ENCODE measurements at places on chromosomes 12 and 14. TPM values are rescaled to one million over a fixed set of nuclear protein-coding genes. Genes with fewer than 3 reads are reported as not detected.
A peak's percentile ranks its signal among the peaks of the same experiment; 100 is the strongest.

GRCh38 chr14:72828604-72829003, 65.3 kb downstream of the DPF3 start:
- DNase-seq = no peak

The NFATC4 gene
- not detected for total RNA-seq

DNA sequence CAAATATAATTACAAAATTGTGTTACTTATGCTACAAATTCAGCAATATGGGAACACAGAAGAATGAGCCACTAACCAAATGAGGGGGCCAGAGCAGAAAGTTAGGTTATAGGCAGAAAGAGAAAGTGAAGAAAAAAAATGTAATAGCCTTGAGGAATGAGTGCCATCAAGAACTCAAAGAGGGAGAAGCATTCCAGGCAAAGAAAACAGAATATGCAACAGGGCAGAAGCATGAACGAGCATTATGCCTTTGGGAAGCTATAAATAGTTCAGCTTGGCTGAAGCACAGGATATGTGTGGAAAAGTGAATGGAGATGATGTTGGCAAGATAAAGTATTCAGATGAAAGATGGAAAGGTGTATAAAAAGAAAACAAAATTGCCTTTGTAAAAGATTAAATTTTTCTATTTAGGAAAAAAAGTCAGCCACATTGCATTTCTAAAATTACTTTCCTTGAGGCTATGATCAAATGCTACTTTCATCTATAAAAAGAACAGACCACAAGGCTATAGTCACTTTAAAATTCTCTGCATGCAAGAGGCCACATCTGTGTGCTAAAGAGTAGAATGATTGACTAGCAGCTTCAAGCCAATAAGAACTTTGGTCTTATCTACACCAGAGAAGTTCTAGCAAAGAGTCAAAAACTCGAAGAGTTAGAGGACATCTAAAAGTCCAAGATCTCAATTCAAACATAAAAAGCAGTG, 193.6 kb upstream of the GARIN6 start:
- DNase-seq = no peak

The TOGARAM1 gene
- total RNA-seq = 17.8 TPM

The RNF41 gene
- 28.0 TPM for total RNA-seq

DNA sequence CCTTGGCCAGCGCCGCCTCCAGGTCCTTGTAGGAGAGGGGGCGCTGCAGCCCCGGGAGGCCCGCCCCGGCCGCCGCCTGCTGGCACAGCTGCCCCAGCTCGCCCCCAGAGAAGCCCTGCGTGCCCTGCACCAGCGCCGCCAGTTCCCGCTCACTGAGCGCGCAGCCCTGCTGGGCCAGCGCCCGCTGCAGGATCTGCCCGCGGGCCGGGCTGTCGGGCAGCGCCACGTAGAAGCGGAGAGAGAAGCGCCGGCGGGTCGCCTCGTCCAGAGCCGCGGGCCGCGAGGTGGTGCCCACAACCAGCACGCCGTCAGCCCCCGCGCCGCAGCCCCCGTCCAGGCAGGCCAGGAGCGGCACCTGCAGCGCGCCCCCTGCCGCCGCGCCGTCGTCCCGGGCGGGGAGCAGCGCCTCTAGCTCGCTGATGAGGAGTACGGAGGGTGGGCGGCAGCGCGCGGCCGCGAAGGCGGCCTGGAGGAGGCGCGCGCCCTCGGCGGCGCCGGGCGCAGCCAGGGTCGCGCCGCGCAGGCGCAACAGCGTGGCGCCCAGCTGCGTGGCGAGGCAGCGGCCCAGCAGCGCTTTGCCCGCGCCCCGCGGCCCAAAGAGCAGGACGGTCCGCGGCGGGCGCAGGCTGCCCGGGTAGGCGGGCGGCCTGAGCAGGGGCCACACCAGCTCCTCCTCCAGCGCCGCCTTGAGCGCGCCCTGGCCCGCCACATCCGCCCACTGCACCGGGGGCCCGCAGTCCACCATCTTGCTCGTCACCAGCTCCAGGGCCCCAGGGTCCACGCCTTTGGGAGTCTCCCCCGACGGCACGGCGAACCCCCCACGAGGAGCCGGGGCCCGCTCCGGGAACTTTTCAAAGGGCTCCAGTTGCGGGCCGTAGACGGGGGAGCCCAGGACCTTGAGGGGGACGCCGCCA, 27.7 kb downstream of the FIGNL2 start:
- peak; percentile 90 for DNase-seq

DNA sequence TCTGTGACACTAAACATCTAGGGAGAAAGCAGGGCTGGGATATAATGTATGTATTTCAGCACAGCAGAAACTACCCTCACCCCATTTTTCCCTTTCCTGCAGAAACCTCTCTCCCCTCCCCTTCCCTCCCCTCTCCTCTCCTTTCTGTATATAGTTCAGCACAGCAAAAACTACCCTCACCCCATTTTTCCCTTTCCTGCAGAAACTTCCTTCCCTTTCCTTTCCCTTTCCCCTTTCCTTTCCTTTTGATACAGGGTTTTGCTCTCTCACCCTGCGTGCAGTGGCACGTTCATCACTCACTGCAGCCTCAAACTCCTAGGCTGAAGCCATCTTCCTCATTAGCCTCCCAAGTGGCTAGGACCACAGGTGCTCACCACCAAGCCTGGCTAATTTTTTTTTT, 2.1 kb downstream of the PMEL start:
- DNase-seq = no peak

- no peak for DNase-seq
Observed at GRCh38 chr14:61188978-61189808, 91.9 kb downstream of the TMEM30B start.

The KRT78 gene
- total RNA-seq = not detected

GRCh38 chr12:28164644-28165275, 25.5 kb upstream of the CCDC91 start:
- DNase-seq = no peak

DNA sequence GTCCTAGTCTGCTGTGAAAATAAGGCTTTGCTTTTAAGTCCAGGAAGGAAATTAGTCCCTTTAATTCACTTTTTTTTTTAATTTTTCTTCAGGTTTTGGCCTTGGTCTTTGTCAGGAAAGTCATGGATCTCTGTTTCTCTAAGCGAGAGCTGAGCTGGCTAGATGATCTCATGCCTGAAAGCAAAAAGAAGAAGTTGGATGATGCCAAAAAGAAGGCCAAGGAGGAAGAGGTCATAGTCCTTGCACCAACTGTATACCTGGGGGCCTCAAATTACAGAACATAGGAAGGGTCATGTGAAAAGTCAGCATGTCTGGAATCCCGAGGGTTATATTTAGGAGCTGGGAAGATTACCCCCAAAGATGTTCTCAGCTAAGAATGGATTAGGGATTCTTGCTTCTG, 72.3 kb downstream of the SLC4A8 start:
- no peak for DNase-seq
